ENCODE measurements at places on chromosomes 11 and 22. TPM values are rescaled to one million over a fixed set of nuclear protein-coding genes. Genes with fewer than 3 reads are reported as not detected.

DNA sequence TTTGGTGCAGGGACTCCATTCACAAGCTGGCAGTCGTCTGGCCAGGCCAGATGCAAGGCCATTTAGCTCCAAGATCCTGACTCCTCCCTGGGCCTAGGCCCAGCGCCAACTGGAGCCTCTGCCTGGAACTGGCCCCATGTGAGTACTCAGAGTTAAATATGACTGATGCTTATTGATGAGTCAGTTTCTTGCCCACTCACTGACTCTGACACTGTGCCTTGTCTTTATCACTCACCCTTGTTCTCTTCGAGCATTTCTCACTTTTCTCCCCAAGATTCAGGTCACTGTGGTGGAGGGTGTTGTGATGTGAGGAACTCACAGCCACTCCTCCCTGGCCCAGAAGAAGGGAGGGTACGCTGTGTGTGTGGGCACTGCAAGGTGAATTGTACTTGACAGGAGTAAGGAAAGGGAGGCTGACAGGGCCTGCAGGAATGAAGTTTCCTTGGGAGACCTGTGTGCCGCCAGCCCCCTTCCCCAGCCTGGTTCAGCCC, 23.2 kb upstream of the ST3GAL4 start:
- H3K36me3 ChIP-seq: peaks cover 5% of the 10 kb centered on the region
- no peak overlapping the region for H3K4me3 ChIP-seq
- no peak overlapping the region for H3K27ac ChIP-seq

- DNase-seq: no peak
- H3K27ac ChIP-seq: peak overlapping the region; percentile 23
- peaks cover 15% of the 10 kb centered on the region for H3K4me1 ChIP-seq
- H3K4me3 ChIP-seq: no peak overlapping the region
- peaks cover 14% of the 10 kb centered on the region for H3K36me3 ChIP-seq
- H3K27me3 ChIP-seq: no peaks in the 10 kb centered on the region
These were observed 40.3 kb downstream of the CSNK2A3 start for GRCh38 chr11:11312738-11313137.

DNA sequence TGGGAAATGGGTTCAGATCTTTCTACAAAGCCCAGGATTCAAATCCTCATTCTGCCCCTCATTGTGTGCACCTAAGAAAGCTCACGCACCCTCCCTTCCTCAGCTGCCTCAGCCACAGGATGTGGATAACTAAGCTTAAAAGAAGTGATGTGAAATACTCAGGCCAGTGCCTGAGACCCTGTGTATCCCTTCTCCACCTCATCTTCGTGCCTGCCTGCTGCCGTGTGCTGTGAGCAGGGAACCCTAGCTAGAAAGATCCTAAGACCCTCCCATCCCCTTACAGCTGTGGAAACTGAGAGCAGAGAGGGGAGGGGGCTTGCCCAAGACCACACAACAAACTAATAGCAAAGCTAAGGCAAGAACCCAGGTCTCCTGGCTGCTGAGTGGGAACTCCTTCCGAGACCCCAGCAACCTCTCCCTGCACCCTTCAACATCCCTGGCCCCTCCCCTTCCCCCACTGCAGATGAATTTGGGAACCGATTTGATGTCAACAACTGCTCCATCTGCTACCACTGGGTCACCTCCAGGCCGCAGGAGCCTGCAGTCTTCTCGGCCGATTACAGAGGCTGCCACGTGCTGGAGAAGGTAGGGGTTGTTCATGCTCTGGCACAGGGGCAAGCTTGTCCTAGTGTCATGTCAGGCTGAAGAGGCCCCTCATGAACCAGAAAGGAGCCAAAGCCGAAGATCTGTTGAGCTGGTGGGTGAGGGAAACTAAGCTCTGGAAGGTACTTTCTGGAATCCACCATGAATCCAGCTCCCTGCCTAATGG, 1.5 kb downstream of the ZP1 start:
- peaks cover 3% of the 10 kb centered on the region for H3K27me3 ChIP-seq
- H3K27ac ChIP-seq: no peak overlapping the region
- no peak overlapping the region for H3K4me3 ChIP-seq
- H3K36me3 ChIP-seq: no peaks in the 10 kb centered on the region
- DNase-seq: no peak
- peaks cover 34% of the 10 kb centered on the region for H3K4me1 ChIP-seq

GRCh38 chr22:46803031-46803880, 40.8 kb downstream of the TBC1D22A start:
- peak; percentile 84 for DNase-seq
- H3K36me3 ChIP-seq: peaks cover 24% of the 10 kb centered on the region
- no peak overlapping the region for H3K4me3 ChIP-seq
- H3K4me1 ChIP-seq: peaks cover 32% of the 10 kb centered on the region
- no peaks in the 10 kb centered on the region for H3K27me3 ChIP-seq
- no peak overlapping the region for H3K27ac ChIP-seq

DNA sequence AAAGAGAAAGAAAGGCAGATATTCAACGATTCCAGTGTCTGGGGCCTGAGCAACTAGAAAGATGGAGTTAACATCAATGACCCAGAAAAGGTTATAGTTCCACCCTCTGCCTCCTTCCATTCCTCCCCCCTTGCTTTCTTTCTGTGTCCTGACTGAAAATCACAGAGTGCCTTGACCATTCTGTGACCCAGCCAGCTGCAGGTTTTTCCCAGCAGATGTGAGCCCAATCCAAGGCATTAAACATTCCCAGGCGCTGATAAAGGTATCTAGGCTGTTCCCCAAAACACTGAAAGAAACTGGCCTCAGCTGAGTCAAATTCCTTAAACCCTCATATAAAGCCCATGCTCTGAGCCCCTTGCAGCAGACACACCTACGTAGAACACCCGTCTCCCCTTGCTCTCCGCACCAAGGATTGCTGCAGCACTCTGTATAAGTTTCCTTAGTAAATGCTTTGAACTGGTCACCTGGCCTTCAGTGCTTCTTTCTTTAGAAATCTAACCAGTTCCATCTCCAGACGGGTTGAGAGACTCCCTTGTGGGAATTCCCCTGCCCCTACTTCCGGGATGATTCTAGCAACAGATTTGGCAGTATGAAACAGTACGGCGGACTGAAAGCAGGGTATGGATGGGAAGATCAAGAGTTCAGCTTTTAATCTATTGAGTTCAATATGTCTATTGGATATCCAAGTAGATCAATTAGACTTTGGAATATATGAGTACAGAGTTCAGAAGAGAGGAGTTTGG, 48.8 kb upstream of the ZC3H12C start:
- no peak overlapping the region for H3K4me3 ChIP-seq
- DNase-seq: no peak
- H3K27ac ChIP-seq: no peak overlapping the region
- H3K4me1 ChIP-seq: no peaks in the 10 kb centered on the region
- no peaks in the 10 kb centered on the region for H3K27me3 ChIP-seq

- H3K27ac ChIP-seq: no peak overlapping the region
- no peaks in the 10 kb centered on the region for H3K4me1 ChIP-seq
- no peak for DNase-seq
- peaks cover 56% of the 10 kb centered on the region for H3K27me3 ChIP-seq
These were observed 4.8 kb upstream of the POU2F3 start for GRCh38 chr11:120235024-120235628.

MOV10L1 gene
- total RNA-seq: 1.4 TPM

DNA sequence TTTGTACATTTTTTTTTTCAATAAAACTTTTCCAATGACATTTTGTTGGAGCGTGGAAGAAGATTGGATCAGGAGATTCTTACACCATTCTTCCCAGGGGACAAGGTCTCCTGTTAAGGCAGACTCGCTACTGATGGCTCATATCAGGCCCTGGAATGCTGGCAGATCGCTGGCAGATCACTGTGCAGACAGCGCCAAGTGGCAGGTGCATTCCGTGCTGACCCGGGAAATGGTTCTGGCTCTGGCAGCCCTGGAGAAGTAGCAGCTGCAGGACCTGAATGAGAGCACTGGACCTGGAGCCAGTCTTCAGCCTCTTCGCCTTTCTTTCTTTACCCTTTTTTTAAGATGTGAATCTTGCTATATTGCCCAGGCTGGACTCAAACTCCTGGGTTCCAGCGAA, 10.7 kb downstream of the SERPINH1 start:
- H3K36me3 ChIP-seq: peaks cover 33% of the 10 kb centered on the region
- H3K4me1 ChIP-seq: peaks cover 15% of the 10 kb centered on the region
- no peak for DNase-seq
- no peaks in the 10 kb centered on the region for H3K27me3 ChIP-seq

GRCh38 chr22:45468872-45469271, 33.8 kb upstream of the FBLN1 start:
- peaks cover 2% of the 10 kb centered on the region for H3K36me3 ChIP-seq
- H3K27ac ChIP-seq: peak overlapping the region; percentile 72
- no peak overlapping the region for H3K4me3 ChIP-seq

GRCh38 chr11:120775986-120776951, 247.6 kb upstream of the TBCEL start:
- no peaks in the 10 kb centered on the region for H3K36me3 ChIP-seq
- H3K4me3 ChIP-seq: no peak overlapping the region
- H3K27me3 ChIP-seq: no peaks in the 10 kb centered on the region

KRTAP5-5 gene
- total RNA-seq: not detected

PAMR1 gene
- 4.4 TPM for total RNA-seq

- H3K4me1 ChIP-seq: no peaks in the 10 kb centered on the region
- no peak overlapping the region for H3K27ac ChIP-seq
- no peaks in the 10 kb centered on the region for H3K27me3 ChIP-seq
These were observed 26.8 kb upstream of the B3GAT1 start for GRCh38 chr11:134438542-134439537.
